Amniotic epithelial cell (primary cell): ENCODE measurements at places on chromosomes 6 and 20.
A peak's percentile ranks its signal among the peaks of the same experiment; 100 is the strongest.

- DNase-seq: no peak
These were observed 206.4 kb upstream of the CITED2 start for GRCh38 chr6:139580592-139581484.

DNA sequence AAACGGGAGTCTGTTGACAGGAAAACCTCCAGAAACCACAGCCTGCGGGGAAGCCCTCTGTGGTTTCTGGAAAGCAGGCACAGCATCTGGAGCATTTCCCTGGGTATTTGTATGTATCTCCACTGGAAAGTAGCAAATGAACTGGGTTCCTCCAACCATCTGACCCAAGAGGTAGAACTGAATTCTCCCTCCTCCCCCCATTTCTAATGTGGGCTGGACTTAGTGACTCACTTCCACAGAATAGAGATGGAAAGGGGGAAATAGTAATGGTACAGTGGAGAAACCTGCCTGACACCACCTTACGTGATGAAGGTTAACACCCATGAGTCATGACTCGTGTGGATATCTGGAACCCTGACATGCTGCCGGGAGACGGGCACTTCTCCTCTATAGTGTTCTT lies 51.9 kb upstream of the XRN2 start:
- DNase-seq: peak; percentile 41

DNA sequence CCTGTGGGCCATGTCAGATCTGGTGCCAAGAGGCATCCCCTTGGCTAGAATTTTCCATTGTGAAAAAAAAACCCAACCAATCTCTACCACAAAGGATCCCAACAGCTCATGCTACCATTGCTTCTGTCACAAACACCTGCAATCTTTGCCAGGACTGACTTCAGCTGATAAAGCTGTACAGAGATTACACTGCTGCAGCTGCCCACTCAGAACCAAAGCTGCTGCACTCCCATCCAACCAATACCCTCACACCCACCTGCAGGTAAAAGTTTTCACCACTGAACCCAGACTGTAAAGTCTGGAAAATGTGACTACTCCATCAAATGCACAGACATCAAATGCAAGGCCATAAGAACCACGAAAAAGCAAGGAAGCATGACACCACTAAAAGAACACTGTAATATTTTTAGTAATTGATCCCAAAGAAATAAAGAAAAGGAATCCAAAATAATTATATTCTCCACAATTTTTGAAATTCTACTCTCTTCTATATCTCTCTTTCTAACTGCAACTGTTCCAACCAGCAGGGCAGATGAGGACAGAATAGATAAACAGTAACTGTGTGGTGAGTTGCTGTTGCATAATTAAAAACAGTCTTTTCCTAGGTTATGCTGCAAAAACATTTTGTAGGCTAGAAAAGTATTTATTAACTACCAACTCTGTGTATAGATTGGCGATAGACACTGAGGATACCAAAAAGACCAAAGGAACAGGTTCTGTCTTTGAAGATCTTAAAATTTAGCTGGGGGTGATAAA lies 128.0 kb upstream of the MCHR2 start:
- DNase-seq: no peak

- DNase-seq: no peak
These were observed 92.8 kb downstream of the PRDM1 start for GRCh38 chr6:106178900-106179299.

GRCh38 chr20:21640556-21640955 lies 64.9 kb upstream of the PAX1 start:
- DNase-seq: no peak
